A172 (cell line): ENCODE measurements at places on chromosomes 3 and 15.

DNA sequence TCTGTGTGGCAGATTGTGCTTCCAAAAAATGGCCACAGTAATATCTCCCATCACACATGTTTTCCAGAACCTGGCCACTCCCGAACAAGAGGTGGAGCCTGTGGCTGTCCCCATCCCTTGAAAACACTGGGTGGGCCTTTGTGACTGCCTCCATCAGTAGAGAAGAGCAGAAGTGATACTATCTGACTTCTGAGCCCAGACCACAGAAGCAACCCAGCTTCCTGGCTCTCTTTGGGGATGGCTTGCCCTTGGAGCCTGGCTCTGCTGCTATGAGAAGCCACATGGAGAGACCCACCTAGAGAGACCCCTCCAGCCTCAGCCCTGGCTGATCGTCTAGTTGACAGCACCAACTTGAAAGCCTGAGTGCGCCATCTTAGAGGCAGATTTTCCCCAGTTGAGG is 39.8 kb upstream of the CMTM8 start:
- DNase-seq = no peak

GRCh38 chr3:151838574-151839312 is 24.8 kb downstream of the AADAC start:
- DNase-seq = peak; percentile 85

GRCh38 chr15:69143756-69144436 is 16.5 kb upstream of the GLCE start:
- DNase-seq = no peak

- no peak for DNase-seq
These were observed 17.0 kb upstream of the SLC9A9 start for GRCh38 chr3:143865302-143865701.

GRCh38 chr3:14256046-14256445 is 77.4 kb downstream of the LSM3 start:
- no peak for DNase-seq
